Effector memory CD8-positive, alpha-beta T cell (primary cell): ENCODE measurements at places on chromosomes 5 and 9.

GRCh38 chr9:95125652-95126051 is 191.9 kb downstream of the FANCC start:
- DNase-seq: no peak

- no peak for DNase-seq
Measured at GRCh38 chr9:91660521-91660920, 236.9 kb upstream of the NFIL3 start.

DNA sequence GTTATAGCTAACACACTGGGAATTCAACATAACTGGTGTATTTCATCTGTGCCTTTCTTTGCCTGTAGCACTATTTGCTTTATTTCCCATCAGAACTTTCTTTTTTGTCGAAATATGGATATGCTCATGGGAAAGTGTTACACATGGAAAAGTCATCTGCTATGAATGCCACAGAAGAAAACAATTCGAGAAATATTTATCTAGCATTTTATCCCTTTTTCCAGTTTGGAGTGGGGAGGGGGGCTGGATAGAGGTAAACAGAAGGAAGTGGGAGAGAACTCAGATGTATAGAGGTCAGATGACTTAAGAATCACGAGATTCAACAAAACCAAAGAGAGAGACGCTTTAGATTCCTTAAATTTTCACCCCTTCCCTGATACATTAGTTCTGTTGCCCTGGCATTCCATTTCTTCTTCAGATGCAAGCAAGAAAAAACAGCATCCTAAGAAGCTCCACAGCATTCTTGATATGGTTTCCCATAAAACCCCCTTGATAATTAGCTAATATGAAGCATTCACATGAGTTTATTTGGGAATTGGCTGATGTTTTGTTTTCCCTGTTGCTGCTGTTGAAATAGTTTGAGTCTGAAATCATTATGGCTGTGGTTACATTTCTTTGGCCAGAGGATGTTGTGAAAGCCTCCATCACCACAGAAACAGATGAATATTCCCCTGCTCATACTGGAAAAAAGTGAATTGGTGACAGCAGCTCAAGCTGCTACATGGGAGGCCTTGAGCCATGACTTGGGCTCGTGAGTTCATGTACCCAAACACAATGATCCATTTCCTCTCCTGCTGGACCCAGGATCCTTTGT is 335.8 kb upstream of the DAB2 start:
- DNase-seq: no peak

- DNase-seq: no peak
Measured at GRCh38 chr9:116516456-116516855, 170.6 kb upstream of the TRIM32 start.

GRCh38 chr9:87855061-87855460 is 27.6 kb upstream of the SPATA31E1 start:
- DNase-seq: no peak

DNA sequence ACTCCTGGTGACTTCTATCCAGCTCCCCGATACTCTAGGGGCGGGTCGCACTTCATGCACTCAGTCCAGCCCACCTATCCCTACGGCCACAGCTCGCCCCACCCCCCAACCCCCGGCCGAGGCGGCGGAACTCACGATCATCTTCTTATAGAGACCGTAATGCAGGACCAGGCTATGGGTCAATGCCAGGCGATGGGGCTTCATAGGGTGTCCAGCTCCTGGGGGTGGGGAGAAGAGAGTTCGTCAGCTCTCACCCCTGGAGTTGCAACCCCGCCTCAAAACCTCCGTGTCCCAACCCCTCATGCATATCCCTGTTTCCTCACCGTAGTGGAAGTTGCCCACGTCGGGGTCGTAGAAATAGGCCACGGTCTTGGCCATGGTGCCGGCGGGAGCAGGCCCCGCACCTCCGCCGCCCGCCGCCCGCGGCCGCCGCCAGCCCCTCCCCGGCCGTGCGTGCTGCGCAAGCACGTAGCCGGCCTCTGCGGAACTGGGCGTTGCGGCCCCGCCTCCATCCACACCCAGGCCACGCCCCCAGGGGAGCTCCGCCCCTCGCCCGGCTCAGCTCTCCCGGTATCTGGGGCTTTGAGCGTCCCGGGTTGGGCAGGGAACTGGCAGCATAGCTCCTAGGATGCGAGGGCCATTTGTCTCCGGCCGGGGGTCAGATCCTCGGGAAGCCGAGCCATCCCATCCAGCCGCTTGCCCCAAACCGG is at the start of the genes HDAC3 and RELL2:
Gene HDAC3, minus strand, starts transcription at position 437 of the 710 bp plus-strand sequence. Its CDS starts 59 bp downstream, at position 378.
Gene RELL2, plus strand, starts transcription at position 585 of the 710 bp plus-strand sequence. CDS start 1,229 bp downstream, outside the sequence.
- DNase-seq: peak; percentile 94

DNA sequence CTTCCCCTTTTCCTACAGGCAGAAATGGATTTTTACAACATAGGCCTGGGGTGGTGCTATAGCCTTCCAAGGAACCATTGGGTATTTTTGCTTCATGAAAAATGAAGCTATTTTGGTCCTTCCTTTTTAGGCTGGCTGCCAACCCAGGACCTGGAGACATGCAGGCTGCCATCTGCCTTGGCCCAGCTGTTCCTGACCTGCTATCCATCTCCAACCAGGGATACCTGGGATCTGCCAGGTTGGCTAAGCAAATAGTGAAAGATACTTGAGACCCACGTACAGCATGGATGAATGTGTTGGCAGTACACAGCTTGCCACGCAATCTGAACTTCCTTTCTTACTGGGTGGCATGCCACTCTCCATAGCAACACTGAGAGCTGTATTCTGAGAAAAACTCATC is 31.1 kb downstream of the MRPS27 start:
- no peak for DNase-seq

DNA sequence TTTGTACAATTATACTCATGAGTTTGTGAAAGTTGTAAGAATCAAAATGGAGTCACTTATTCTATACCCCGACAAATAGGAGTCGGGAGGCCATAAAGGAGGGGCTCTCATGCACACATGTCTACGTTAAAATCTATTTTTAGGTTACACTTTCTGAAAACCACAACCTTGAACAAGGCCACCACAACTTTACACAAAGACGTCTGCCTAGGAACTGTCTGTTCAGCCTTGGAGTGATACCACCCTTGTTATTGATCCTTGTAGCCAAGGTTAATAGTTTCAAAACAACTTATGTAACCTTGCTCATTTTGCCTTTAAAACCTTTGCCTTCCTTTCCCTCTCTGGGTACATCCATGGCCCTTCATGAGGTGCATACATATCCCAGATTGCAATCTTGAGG is 4.1 kb upstream of the NDFIP1 start:
- DNase-seq: peak; percentile 12

DNA sequence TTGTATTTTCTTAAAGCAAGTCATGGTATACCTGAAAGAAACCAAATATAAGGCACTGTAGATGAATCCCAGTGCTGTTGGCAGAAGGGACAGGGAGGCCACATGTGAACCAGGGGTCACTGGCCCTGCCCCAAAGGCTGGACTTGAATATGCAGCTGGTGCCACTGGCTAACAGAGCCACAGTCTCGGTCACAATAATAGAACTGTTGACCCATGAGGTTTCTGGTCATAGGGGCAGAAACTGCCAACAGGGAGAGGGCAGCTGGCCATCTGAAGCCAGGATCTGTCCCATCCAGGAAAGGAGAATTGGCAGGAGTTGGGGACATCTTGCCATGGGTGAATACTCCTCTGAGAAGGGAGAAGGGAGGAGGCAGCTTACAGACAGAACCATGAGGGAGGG is 31.9 kb downstream of the PALM2AKAP2 start:
- DNase-seq: no peak

- no peak for DNase-seq
Measured at GRCh38 chr9:3675946-3676345, 150.1 kb upstream of the RFX3 start.

- no peak for DNase-seq
Measured at GRCh38 chr9:13431692-13432091, 152.2 kb upstream of the MPDZ start.

- DNase-seq: no peak
Measured at GRCh38 chr5:55569513-55569865, 34.7 kb upstream of the PLPP1 start.

DNA sequence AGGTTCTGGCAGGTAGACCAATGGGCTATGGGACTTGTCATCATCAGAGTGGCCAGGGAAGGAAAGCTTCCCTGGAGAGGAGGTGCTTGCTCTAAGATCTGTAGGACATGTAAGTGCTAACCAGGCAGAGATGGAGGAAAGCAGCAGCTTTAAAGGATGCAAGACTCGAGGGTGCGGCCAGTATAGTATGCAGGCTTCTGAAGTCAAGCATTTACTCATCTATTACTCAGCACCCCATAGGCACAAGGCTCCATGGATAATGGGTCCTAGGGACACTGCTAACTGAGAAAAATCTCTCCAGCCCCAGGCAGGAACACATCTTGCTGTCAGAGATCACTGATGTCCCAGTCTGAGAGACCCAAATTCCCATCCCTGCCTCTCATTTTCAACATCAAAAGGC is 49.7 kb downstream of the WWC1 start:
- DNase-seq: no peak

GRCh38 chr5:125549322-125549911 is 803.0 kb upstream of the ZNF608 start:
- no peak for DNase-seq

DNA sequence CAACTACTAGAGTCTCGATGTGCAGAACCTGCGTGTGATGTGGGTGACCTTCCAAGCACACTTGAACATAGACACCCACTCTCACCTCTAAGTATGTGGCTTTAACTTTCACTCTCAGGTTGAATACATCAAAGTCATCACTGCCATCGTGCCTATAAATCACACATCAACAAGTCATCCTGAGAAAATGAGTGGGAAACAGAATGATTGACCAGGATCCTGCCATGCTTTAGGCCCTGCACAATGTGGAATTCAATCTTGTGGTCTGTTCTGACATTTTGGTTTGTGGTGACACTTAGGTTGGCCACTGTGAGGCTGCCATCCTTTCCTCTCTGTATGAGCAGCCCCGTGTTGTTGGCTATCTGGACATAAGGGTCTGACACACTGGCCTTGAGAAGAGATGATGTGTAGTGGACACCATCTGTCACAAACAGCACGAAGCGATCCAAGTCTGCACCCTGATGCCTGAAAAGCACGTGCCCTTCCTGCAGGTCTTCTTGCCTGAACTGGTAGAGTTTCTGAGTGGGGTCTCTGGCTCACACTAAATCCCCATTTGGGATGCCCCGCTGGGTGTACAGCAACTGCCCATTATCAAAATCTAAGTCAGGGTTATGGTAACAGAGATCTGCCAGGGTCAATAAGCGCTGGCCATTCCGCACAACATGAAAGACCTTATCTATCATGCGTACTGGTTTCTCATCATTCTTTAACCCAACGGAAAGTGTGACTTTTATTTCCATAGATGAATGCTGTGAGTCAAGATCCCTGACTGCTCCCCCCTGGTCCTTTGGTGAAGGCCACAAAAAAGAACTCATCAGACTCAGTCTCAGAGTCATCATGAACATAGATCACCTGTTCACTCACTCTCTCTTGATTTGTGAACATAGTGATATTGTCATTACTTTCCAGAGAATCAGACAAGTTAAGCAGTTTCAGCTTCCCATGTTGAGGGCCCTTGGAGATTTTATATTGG is 116.6 kb downstream of the ESM1 start:
- DNase-seq: no peak

DNA sequence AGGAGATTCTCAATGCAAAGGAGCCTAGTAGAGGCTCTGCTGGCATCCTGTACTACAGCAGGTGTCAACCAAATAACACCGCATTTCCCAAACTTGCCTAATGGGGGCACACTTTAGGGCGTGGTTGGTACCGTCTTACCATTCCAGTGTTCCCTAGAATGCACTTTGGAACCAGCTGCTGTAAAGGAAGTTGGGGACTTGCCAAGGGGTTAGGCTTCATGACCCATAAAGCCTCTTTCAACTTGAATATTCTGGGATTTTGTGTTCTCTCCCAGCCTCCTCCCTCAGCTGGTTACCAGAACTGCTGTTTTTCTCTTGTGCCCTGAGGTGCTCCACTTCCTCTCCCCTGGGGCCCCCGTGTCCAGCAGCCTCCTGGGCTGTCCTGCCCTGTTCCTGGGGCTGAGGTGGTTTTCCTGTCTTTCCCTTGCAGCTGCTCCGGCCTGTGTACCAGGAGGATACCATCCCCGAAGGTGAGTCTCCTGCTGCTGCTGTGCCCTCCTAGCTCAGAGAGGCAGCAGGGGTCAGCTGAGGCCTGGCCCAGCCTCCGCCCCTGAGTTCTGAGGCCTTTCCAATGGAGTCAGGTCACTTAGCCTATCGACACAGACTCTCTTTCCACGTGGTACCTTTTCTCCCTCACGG is 44.7 kb downstream of the RGS3 start:
- DNase-seq: no peak

DNA sequence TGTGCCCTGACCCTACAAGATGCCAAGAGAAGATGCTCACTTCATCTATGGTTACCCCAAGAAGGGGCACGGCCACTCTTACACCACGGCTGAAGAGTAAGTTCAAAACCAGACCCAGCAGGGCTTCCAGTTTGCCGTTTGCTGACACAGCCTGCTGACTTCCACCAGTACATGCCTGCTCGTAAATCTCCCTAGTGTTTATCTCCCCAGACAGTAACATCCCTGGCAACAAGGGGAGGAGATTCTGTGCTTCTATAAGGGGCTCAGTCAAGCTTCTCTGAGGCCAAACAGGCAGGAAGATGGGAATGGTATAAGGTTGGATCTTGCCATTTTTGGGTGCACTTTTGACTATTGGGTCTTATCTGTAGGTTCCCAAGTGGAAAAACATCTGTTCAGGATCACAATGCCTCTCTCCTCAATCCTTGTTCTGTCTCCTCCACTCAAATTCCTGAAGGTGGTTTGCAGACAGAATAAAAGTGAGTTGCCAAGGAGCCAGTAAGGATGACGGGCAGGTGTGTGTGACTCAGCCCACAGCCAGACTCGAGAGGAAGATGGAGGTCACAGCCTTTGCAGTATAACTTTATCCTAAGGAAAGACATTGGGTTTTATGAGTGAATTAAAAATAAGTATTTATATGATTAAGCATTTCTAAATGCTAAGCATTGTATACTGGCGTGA is 1.9 kb downstream of the MLANA start:
- no peak for DNase-seq

DNA sequence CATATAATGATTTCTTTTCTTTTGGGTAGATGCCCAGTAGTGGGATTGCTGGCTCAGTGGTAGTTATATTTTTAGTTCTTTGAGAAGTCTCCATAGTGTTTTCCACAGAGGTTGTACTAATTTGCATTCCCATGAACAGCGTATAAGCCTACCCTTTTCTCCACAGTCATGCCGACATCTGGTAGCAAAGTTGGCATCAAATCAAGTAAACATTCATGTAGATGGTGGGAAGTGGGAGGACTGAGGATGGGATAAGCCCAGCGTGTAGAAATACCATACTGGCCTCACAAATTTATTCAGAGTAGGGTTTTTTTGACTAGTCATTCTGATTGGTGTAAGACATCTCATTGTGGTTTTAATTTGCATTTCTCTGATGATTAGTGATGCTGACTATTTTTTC is 115.4 kb downstream of the EGFLAM start:
- no peak for DNase-seq

- DNase-seq: no peak
Measured at GRCh38 chr5:5804478-5805233, 382.2 kb downstream of the ICE1 start.

- DNase-seq: no peak
Measured at GRCh38 chr5:38598994-38599617, 42.7 kb upstream of the LIFR start.

GRCh38 chr5:67694810-67695191 is 498.2 kb upstream of the CD180 start:
- DNase-seq: no peak

- DNase-seq: no peak
Measured at GRCh38 chr9:106929471-106930177, 66.7 kb downstream of the ZNF462 start.
